ENCODE measurements at places on chromosomes 12 and 14.

GRCh38 chr12:43307126-43307525, 244.9 kb downstream of the ADAMTS20 start:
- no peak for DNase-seq

- no peak for DNase-seq
These were observed 123.0 kb downstream of the CPNE8 start for GRCh38 chr12:38782359-38782758.

- DNase-seq: no peak
These were observed 7.0 kb upstream of the CLEC14A start for GRCh38 chr14:38262844-38263243.

- DNase-seq: no peak
These were observed 19.4 kb upstream of the A2M start for GRCh38 chr12:9134981-9135628.

- DNase-seq: no peak
These were observed 23.8 kb upstream of the GPR132 start for GRCh38 chr14:105088812-105089745.

- no peak for DNase-seq
These were observed 1538.3 kb upstream of the SEL1L start for GRCh38 chr14:83071888-83072501.

- DNase-seq: no peak
These were observed 331.7 kb downstream of the TMEM121 start for GRCh38 chr14:105857826-105858675.

DNA sequence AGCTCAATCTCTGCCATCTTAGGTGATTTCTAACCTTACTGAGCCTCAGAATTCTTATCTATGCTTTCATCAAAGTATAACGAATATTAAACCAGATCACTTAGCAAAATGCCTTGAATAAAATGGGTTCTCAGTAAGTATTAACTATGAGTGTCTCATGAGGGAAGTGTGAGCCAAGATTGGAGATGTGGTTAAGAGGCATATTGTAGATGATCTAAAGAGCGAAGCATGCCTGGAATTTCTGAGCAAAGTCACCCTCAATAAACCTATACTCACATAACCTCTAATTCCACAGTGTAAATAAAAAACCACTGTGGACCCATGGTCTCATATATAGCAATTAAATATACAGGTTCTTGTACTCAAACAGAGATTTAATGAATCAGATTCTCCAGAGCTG, 193.1 kb upstream of the FSCB start:
- no peak for DNase-seq

DNA sequence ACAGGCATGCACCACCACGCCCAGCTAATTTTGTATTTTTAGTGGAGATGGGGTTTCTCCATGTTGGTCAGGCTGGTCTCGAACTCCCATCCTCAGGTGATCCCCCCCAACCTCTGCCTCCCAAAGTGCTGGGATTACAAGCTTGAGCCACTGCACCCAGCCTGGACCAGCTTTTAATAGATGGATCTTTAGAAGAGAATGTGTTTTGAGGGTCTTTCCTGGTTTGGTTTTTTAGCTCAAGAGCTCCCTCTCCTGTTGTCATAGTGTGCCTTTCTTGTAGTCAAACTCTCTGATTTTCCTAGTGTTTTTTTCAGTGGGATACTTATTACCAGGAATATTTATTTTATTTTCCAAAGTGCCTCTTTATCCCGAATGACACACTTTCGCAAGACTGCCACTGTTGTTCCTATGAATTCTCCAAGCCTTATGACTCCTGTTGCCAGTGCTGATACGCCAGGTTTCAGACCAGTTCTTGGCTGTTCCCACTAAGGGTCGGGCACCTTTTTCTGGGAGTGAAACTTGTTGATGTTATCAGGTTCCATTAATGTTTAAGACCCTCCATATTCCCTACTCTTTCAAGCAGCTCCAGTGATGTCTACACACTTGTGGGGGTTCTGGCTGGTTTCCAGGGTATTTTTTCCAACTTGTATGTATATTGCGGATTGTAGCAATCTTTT, 31.5 kb upstream of the LIMA1 start:
- DNase-seq: peak; percentile 59

DNA sequence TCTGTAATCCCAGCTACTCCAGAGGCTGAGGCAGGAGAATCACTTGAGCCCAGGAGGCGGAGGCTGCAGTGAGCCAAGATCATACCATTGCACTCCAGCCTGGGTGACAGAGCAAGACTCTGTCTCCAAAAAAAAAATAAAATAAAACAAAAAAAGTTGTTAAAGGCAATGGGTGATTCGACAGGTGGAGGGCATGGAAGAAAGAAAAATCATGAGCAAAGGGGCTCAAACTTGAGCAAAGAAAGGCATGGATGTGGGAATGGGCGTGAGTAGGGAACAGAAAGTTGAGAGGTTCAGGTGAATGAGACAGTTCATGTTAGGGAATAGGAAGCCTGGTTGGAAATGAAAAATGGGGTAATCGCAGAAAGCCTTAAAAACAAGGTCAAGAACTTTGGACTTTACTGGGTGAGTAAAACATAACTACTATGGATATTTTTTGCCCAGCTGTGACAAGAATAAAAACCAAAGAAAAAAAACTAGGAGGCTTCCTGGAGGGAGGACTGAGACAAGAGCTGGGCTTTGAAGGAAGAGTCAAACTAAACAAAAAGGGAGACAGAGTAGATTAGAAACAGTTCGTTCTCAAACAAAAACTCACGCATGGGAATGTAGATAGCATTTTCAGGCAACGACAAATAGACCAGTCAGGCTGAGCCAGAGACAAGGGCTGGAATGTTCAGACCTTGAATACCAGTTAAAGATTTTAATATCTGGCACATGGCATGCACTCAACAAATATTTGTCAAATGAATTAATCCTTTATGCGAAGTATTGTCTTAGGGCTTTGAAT, 18.8 kb downstream of the PYM1 start:
- no peak for DNase-seq

Data from SJSA1 (cell line).